HFFc6 (cell line): ENCODE measurements at places on chromosomes 11 and 22.

DNA sequence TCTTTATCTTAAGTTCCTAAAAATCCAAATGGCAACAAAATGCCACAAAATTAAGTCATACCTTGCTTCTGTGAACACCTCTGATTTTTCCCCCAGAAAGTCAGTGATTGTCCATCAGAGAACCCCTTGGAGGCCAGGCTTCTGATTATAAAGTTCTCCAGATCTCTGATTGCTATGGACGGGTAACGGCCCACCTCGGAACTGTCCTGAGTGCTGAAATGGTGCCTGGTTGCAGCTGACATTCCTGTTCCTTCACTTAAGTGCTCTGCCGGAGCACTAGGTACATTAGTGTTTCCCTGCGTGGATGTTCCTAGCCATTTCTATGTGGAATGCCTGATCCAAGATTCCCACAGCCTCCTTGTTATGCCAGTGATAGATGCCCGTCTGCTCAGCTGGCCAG is 85.0 kb downstream of the CHST1 start:
- DNase-seq: no peak

- no peak for DNase-seq
Observed at GRCh38 chr22:27576815-27577573, 224.6 kb downstream of the MN1 start.

DNA sequence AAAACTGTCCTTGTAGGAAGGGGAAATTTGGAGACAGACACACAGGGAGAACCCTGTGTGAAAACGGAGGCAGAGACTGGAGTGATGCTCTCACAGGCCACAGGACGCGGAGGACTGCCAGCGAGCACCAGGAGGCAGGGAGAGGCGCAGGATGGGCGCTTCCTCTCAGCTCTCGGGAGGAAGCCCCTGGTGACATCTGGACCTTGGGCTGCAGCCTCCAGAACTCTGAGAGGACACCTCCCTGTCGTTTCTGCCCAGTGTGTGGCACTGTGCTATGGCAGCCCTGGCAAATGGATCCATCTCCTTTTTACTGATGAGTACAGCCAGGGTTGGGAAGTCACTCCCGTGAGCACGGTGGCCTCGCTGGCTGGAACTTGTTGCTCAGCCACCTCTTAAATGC is 73.9 kb downstream of the LRRC32 start:
- DNase-seq: no peak

- peak; percentile 97 for DNase-seq
Observed at GRCh38 chr11:94876645-94877442, 96.5 kb downstream of the CWC15 start.

GRCh38 chr22:45836418-45837169 is 140.4 kb downstream of the WNT7B start:
- DNase-seq: no peak

- no peak for DNase-seq
Observed at GRCh38 chr11:13644997-13645687, 23.3 kb upstream of the FAR1 start.

GRCh38 chr11:80473562-80473961 is 1032.7 kb upstream of the TENM4 start:
- DNase-seq: no peak

- DNase-seq: peak; percentile 98
Observed at GRCh38 chr11:120547811-120548681, 36.5 kb downstream of the GRIK4 start.

- DNase-seq: no peak
Observed at GRCh38 chr22:44594951-44595350, 96.9 kb upstream of the RTL6 start.

GRCh38 chr11:116519499-116519898 is 253.3 kb downstream of the BUD13 start:
- DNase-seq: no peak

- DNase-seq: no peak
Observed at GRCh38 chr11:69551963-69552362, 70.5 kb downstream of the LINC01488 start.

- no peak for DNase-seq
Observed at GRCh38 chr11:123654566-123655081, at the start of gene SCN3B. Gene SCN3B (minus strand): TSS chr11:123654624. CDS start chr11:123653801, 823 bp downstream.

DNA sequence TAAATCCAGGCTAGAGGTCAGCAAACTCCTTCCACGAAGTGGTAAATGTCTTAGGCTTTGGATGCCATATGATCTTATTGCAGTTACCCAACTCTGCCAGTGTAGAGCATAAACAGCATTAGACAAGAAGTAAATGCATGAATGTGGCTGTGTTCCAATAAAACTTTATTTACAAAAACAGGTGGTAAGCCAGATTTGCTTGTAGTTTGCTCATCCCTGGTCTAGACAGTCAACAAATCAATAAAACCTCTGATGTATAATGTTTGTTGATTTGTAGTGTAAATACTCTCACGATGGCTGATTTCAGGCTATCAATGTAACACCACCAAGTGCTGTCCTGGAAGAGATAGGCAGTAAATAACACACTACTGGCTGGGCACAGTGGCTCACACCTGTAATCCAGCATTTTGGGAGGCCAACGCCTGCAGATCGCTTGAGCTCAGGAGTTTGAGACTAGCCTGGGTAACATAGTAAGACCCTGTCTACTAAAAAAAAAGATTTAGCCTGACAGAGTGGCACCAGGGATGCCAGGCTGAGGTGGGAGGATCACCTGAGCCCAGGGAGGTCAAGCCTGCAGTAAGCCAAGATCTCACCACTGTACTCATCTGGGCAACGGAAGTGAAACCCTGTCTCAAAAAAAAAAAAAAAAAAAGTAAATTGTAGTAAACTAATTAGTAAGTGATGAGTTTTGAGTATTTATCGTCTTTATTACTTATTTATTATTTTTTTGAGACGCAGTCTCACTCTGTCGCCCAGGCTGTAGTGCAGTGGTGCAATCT is 6.9 kb upstream of the CATSPER1 start:
- no peak for DNase-seq

GRCh38 chr11:877565-877964 is 33.0 kb downstream of the CHID1 start:
- no peak for DNase-seq
